B cell (primary cell): ENCODE measurements at places on chromosomes 5 and 9. TPM values are rescaled to one million over a fixed set of nuclear protein-coding genes. Genes with fewer than 3 reads are reported as not detected.

The KIF12 gene
- total RNA-seq: not detected in 2 replicates

DNA sequence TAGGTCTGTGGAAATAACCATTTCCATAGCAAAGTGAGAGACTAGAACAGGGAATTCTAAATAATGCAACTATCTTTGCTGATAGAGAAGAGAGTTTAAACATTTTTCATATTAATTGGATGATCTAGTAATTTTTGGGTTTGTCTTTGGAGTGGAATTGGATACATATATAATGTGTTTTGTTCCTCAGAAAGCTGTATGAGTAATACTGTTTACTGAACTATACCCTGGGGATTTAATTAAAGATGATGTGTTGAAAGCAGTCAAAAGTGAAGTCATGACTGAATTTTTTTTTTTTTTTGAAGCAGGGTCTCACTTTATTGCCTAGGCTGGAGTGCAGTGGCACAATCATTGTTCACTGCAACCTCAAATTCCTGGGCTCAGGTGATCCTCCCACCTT is 17.9 kb downstream of the FER start:
- no peak for DNase-seq
- no peak overlapping the region for H3K4me3 ChIP-seq
- no peaks in the 10 kb centered on the region for H3K27me3 ChIP-seq

GRCh38 chr5:172075656-172076055 is 69.2 kb upstream of the FBXW11 start:
- H3K27me3 ChIP-seq: no peaks in the 10 kb centered on the region
- H3K27ac ChIP-seq: no peak overlapping the region
- no peaks in the 10 kb centered on the region for H3K4me1 ChIP-seq

The TEK gene
- total RNA-seq: not detected in 2 replicates

DNA sequence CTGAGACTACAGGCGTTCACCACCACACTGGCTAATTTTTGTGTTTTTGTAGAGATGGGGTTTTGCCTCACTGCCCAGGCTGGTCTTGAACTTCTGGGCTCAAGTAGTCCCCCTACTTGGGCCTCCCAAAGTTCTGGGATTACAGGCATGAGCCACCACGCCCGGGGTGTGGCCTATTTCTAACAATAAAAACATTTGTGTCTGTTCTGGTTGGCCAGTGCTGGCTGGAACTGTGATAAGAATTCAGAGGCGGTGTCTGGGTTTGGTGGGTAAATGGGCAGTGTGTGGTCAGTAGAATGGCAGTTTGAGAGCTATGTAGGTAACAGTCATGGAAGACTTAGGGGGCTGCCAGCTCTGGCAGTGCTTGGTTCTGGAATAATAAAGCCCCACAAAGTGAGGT is 46.9 kb upstream of the SYNPO start:
- H3K27me3 ChIP-seq: no peaks in the 10 kb centered on the region
- DNase-seq: no peak
- no peaks in the 10 kb centered on the region for H3K4me1 ChIP-seq
- H3K27ac ChIP-seq: no peak overlapping the region
- no peaks in the 10 kb centered on the region for H3K36me3 ChIP-seq
- H3K4me3 ChIP-seq: no peak overlapping the region

- H3K27ac ChIP-seq: peak overlapping the region; percentile 75
- no peaks in the 10 kb centered on the region for H3K27me3 ChIP-seq
- no peak for DNase-seq
- H3K4me1 ChIP-seq: peaks cover 43% of the 10 kb centered on the region
- H3K4me3 ChIP-seq: no peak overlapping the region
Measured at GRCh38 chr9:128094950-128095544, 27.0 kb downstream of the SLC25A25 start.

- H3K36me3 ChIP-seq: no peaks in the 10 kb centered on the region
- peaks cover 24% of the 10 kb centered on the region for H3K27me3 ChIP-seq
- H3K4me3 ChIP-seq: peak overlapping the region; percentile 11
- peak; percentile 40 for DNase-seq
- H3K27ac ChIP-seq: no peak overlapping the region
- H3K4me1 ChIP-seq: peaks cover 15% of the 10 kb centered on the region
Measured at GRCh38 chr5:132655821-132656773, 1.9 kb upstream of the IL13 start.

DNA sequence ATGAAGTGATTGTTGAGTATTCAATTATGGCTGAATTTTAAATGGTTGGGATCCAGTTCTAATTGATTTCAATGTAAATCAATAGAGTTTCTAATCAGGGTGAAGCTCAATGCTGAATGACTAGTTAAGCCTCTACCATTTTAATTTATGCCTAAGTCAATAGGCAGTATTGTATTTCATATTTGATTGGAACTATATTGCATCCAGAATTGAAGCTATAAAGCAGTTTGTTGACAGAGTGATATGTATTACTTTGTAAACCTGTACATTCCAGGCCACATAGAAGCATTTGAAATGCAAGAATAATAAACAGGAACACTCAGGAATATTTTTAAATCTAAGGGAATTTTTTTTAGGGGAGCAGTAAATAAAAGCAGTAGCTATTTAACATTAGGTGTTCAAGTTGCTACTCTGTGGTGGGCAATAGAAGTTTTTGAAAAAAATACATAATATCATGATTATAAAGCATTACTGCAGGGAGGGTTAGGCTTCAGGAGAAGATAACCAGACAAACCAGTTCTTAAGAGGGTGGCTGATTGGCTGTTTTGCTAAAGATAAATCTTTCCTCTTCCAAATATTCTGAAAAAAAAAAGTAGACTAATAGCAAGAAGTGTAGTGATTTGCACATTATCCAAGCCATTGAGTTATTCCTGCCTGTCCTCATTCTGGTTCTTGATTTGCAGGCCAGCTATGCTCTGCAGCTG is 492.0 kb upstream of the MEF2C start:
- H3K4me1 ChIP-seq: peaks cover 15% of the 10 kb centered on the region
- H3K36me3 ChIP-seq: no peaks in the 10 kb centered on the region
- H3K27ac ChIP-seq: no peak overlapping the region
- no peak for DNase-seq

DNA sequence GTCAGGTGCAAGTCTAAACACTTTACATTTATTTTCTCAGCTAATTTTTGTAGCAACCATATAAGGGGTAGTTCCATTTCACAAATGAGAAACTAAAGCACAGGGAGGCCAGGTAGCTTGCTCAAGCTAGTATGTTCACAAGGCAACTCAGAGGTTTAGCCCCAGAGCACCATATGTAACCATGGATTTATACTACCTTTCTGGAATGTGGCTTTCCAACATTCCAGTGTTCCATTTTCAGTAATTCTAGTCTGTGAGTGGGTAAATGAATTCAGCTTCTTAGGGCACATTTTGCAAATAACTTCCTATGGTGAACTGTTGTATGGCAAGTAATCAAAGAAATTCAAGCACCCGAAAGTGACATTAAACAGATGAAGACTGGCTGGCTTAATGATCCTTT is 25.0 kb upstream of the CAST start:
- no peak for DNase-seq
- H3K4me3 ChIP-seq: no peak overlapping the region
- no peaks in the 10 kb centered on the region for H3K36me3 ChIP-seq
- H3K27me3 ChIP-seq: no peaks in the 10 kb centered on the region

DNA sequence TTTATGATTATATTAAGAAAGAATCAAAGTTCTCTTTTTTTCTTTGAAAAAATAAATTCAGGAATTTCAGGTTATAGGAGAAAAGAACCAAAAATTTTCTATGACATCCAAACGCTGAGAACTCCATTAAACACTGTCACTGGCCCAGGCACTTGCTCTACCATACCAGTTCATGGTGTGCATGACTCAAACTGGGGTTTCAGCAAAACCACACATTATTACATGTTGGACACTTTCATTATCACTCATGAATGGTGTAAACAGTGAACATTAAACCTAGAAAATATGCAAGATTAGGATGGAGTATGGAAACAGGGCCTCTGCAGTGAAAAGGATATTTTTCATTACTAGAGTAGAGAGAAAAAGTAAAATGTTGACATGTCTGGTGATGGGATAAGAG is 369.9 kb upstream of the FAM174A start:
- H3K4me3 ChIP-seq: no peak overlapping the region
- no peaks in the 10 kb centered on the region for H3K4me1 ChIP-seq
- no peaks in the 10 kb centered on the region for H3K36me3 ChIP-seq
- no peak overlapping the region for H3K27ac ChIP-seq
- DNase-seq: no peak

GRCh38 chr5:135265497-135266302 is 133.3 kb downstream of the MACROH2A1 start:
- no peaks in the 10 kb centered on the region for H3K36me3 ChIP-seq
- no peak for DNase-seq
- H3K4me3 ChIP-seq: no peak overlapping the region
- peaks cover 3% of the 10 kb centered on the region for H3K27me3 ChIP-seq
- H3K4me1 ChIP-seq: no peaks in the 10 kb centered on the region
